ENCODE measurements at places on chromosomes 1 and 21. TPM values are rescaled to one million over a fixed set of nuclear protein-coding genes. Genes with fewer than 3 reads are reported as not detected.

LCK gene
- 0.81 TPM for total RNA-seq

TESK2 gene
- 7.8 TPM for total RNA-seq

FCN3 gene
- total RNA-seq, result 1.1 TPM

CAMK2N1 gene
- total RNA-seq, result 25.0 TPM

OR6K3 gene
- not detected for total RNA-seq

MX2 gene
- total RNA-seq, result 5.1 TPM

GRCh38 chr1:221203224-221204054 is 324.2 kb downstream of the HLX start:
- peak; percentile 88 for DNase-seq

DNA sequence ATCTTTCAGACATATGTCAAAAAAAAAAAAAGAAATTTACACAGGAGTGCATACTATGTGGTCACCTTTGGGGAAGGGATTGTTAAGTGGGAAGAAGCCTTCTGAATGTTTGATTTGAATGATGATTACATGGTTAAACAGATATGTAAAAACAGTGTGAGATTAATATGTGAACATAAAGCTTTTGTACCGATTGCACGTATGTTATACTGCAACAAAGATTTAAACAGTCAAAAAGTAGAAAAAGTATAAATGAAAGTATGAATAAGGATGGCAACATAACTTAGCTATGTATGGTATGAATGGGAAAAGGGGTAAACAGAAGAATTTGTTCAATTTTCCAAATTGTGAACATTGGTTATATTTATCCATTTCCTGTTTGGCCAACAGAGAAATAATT is 10.0 kb upstream of the PLPP3 start:
- no peak for DNase-seq

- no peak for DNase-seq
Observed at GRCh38 chr1:85447006-85447943, 17.7 kb downstream of the DDAH1 start.

- DNase-seq, result no peak
Observed at GRCh38 chr1:197200272-197200899, 53.9 kb upstream of the ASPM start.

DNA sequence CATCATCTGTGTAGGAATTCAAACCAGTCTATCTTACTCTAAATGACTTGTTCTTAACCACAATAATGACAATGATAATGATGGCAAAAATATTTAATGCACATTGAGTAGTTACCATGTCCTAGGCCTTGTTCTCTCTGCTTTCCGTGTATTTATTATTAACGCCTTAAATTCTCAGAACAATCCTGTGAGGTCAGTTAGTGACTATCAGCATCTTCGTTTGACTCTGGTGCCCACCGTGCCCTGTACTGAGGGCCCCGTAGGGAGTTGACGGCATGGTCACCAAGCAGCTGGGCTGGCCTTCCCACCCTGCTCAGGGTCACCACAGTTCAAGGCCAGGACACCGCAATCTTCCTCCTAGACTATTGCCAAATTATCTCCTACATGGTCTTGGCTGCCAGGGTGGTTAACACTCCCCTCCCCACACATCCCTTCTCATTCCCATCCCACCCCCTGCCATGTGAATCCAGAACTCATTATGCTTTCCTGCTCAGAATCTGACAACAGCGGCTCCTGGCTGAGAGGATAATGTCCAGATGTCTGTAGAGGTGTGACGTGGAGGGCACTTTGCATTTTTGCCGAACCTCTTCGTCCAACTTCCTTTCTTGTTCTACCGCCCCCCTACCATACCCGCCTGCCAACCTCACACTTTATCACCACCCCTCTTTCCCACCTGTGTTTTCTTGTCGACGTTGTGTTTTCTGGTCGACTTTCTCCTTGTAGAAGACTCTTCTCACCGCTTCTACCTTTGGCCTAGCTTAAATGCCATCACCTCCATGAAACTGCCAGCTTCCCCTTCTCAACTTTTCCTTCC is 33.4 kb downstream of the IGFN1 start:
- no peak for DNase-seq

DNA sequence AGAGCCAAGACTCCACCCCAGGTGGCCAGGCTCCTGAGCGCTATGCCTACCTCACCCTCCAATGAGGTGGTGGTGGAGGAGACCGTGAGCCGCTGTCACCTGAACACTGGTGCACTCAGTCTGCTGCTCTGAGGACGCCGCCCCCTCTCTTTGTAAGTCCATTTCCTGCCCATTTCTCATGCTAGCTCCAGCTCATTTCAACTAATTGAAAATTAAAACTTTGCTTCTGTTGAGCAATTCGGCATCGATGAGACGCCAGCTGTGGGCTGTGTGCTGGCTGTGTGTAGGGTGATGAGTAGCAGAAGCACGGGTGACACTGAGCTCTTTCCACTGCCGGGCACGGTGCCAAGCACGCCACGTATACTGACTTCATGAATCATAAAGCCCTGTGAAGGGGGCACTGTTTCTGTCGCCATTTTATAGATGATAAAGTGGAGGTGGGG is 11.2 kb downstream of the TNFRSF1B start:
- DNase-seq, result peak; percentile 91

DNA sequence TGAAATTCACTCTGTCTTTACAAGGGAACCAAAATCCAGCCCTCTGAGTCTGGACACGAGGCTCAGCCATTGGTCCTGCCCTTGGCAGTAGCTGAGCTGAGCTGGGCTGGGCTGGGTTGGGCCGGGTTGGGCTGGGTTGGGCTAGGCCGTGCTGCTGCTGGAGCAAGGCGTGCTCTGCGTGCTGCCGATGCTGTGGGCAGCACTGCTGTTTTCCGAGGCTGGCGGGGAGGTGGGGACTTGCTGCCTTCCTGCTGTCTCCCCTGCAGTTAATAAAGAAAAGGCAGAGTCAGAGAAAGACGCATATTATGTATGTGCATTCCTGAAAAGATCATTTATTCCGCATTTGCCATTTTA is 182.9 kb downstream of the CDC7 start:
- no peak for DNase-seq

- no peak for DNase-seq
Observed at GRCh38 chr1:42037586-42037985, 115.6 kb upstream of the GUCA2B start.

- DNase-seq, result no peak
Observed at GRCh38 chr1:14415396-14415795, 183.1 kb upstream of the KAZN start.

DNA sequence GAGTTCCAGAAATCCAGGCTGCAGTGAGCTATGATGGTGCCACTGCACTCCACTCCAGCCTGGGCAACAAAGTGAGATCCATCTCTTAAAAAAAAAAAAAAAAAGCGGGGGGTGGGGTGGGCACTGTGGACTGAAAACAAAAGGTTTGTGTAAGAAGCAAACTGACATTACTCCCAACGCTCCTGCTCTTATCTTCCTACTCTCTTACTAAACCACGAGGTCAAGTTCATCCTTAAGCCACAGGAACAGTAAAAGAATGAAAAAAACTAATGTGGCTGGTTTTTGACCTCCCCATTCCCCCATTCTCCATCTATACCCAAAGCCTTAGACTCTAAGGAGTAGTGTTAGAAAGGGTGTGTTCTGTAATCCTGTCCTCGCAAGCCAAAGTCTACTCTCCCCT is 30.8 kb downstream of the TFAP2E start:
- no peak for DNase-seq

- no peak for DNase-seq
Observed at GRCh38 chr1:213041443-213041842, 9.6 kb upstream of the RPS6KC1 start.

DNA sequence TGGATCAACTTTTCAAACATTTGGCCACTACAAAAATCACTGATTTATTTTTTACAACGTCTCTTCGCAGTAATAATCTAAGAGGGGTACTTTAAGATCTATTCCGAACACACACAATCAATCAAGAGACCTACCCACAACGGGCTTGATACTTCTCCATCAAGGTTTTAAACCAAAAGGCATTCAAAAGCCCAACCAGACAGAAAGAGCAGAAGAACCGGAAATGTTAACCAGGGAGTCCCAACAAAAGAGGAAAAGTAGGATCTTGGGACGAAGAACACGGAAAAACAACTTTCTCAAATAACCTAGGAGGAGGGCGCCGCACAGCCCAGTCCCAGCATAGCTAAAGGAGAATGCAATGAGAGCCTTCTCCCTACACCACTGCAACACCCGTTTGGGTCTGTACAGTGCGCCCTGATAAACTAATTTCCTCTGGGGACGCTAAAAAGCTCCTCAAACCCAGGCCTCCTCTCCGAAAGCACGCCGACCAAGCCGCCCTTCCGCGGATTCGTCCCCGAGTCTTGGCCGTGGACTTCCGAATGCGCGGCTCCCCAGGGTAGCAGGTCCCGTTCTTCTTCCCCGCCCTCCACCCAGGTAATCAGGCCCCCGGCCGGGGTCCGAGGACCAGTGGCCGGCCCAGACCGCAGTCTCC is 623 bp downstream of the RPL22 start:
- DNase-seq, result no peak
